AML-193 (cell line): ENCODE measurements at places on chromosomes 3 and 15.
A peak's percentile ranks its signal among the peaks of the same experiment; 100 is the strongest.

GRCh38 chr3:72816862-72817355, 31.3 kb downstream of the SHQ1 start:
- DNase-seq: no peak

DNA sequence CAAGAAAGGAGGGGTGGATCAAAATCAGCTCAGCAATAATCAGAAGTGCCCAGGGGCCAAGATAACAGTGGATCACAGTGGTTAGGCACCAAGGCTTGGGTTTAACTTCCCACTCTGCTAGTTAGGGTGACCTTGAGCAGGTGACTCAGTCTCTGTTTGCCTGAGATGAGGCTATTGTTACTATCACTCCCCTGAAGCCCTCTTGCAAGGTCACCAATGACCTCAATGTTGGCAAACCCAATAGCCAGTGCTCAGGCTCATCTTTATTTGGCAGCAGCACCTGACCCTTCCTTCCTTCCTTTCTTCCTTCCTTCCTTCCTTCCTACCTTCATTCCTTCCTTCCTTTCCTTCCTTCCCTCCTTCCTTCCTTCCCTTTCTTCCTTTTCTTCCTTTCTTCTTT, 102.4 kb upstream of the HACD2 start:
- no peak for DNase-seq

DNA sequence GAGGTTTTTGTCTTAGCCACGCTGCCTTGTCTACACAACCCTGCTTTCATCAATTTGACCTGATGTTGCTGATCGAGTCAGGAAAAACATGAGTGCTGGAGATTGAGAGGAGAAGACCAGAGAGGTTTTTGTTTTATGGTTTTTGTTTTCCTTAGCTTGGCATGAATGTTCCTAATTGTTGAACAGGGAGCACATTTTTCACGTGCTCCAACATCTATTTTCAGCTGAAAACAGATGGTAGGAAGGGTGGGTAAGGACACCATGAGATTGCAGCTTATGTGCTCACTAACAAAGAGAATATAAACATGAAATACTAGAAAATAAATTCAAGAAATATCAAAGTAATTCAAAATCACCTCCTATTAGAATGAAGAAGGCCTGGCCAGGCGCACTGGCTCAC, 79.9 kb upstream of the LMCD1 start:
- DNase-seq: no peak

DNA sequence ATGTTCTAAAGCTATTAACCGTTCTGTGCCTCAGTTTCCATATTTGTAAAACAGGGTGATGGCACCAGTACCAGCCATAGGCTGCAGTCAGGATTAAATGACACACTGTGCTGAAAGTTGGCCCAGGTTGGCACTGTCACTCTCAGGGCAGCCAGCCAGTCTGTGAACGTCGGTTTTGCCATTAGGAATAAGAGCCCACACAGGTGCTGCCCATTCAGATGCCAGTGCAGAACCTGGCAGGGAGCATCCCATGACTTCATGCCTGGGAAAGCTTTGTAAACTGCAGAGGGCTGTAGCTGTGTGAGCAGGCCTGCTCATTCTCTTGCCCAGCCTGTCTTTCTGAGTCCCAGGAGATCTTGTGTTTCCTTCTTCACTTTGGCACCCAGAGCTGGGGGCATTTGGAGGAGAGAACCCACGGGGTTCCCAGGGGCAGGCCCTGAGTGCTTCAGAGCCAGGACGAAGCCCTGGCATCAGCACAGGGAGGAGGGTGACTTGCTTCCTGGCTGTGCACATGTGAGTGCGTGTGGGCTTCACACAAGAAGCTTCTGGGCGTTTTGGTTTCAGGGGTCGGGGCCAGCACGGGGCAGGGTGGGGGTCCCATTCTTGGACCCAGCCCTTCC, 46.9 kb downstream of the ZNF710 start:
- no peak for DNase-seq

GRCh38 chr15:60102748-60103147, 98.6 kb downstream of the FOXB1 start:
- DNase-seq: no peak

DNA sequence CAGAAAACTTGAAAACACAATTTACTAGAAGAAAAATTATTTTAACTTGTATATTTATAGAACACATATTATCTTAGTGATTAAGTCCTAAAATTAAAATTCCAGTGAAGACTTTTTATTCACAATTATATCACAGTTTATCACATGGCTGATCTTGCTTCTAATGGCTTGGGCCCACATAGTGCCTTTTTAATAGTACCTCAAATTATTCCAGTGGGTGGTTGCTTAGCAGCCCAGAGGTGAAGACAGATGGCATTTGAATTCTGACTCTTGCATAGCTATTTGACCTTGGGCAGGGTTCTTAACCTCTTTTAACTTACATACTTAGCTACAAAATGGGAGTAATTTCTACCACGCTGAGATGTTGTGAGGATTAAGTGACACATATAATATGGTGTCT, 214.7 kb upstream of the SGO1 start:
- DNase-seq: no peak

DNA sequence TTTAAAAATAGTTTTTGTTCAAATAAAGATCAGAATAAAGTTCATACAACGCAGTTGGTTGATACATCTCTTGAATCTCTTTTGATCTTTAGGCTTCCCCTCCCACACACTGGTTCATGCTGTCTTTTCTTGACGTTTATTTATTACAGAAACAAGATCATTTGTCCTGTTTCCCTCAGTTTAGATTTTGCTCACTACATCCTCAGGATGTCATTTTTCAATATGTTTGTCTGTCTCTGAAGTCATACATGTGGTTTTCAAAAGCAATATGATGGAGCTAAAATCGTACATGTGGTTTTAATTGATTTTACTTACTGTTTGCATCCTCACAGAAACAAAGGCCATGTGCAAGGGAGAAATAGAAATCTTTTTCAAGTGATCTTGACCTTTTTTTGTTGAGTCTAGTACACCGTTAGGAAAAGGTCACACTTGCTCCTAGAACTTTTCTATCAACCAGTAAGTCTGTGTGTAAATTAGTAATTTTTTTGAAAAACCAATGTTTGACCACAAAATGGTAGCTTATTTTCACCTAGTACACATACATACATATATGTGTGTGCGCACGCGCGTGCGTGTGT, 63.7 kb upstream of the SENP5 start:
- DNase-seq: no peak

- no peak for DNase-seq
Observed at GRCh38 chr15:70088455-70088854, 9.3 kb downstream of the TLE3 start.

DNA sequence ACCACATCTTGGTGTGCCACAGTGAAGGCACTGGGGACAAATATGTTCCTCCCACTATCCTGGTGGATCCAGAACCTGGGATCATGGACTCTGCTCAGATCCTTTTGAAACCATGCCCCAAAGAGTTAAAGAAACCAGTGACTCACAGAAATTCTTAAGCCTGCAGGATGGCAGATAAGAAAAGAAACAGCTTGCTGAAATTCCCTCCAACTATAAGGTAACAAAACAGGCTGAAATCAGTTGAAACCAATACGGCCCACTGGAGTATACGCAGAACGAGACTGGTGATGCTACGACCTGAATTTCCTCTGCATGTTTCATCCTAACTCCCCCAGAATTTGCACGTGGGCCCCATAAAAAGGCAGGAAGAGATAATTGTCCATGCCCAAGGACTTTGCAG, 209.6 kb downstream of the TJP1 start:
- no peak for DNase-seq

GRCh38 chr3:155495387-155495786, 201.9 kb upstream of the STRIT1 start:
- DNase-seq: no peak

DNA sequence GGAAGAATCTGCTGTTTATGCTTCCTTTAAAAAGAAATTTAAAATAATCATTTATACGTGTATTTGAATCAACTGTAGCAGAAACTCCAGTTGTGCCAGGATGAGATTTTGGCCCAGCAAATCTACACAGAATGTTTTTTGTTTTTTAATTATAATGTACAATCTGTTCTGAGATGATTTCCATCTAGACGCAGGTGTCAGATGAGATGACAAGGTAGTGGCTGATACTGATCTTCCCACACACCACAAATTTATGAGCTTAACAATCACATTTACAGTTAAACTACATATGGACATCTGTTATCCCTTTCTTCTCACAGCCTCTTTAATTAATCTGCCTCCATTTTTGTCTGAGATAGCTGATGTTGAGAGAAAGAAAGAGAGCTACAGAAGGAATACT, 23.6 kb downstream of the DCLK3 start:
- no peak for DNase-seq

- DNase-seq: peak; percentile 57
Observed at GRCh38 chr3:17645074-17645698, 97.2 kb downstream of the TBC1D5 start.

- DNase-seq: no peak
Observed at GRCh38 chr3:59580499-59580898, 530.7 kb upstream of the CFAP20DC start.

- no peak for DNase-seq
Observed at GRCh38 chr3:45534632-45535031, 59.9 kb upstream of the LIMD1 start.

DNA sequence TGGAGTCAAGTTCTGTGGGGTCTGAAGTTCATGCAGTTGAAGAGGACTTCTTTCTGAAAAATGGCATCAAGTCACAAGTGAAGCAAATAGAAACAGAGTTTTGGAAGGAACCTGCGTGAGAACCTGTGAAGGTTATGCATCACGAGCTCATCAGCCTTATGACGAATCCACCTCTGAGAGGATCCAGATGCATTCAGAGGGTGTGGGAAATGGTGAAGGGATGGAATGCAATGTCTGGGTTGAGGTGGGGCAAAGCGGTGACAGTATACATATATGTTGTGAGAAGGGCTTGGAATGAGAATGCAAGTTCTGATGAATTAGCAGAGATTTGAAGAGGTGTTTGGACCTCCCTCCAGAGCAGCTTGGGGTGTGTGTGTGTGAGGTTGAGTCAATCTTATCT, 382.1 kb upstream of the TBL1XR1 start:
- DNase-seq: no peak

DNA sequence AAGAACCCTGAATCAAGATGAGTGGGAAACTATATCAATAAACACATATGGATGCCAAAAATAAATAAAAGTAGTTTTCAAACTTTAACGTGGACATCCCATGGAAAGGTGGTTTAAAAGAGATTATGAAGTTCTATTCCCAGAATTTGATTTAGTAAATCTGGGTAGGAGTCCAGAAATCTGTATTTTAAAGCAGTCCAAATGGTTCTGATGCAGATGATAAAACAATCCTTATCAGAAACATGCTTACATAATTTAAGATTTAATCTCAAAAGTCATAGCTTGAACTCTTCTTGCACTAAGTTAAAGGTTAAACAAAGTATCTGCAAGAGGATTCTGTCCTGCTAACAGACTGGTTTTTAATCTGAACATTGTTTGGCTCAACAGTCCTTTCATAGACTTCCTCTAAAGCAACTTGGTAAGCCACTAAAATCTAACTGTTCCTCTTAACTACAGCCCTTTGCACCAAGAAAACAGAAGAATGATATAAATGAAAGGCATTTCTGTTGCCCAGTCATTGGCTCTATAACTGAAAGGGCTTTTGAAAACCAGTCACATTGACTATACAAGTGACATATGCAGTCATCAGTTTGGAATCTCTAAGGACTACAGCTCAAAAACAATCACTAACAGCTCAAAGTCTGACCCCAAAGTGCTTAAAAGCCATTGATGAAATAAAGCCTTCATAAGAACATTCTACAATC, 23.4 kb upstream of the MAP4 start:
- peak; percentile 21 for DNase-seq

- no peak for DNase-seq
Observed at GRCh38 chr15:91318516-91318915, 218.5 kb downstream of the SV2B start.

- DNase-seq: no peak
Observed at GRCh38 chr15:89122505-89123180, 34.4 kb downstream of the ABHD2 start.

DNA sequence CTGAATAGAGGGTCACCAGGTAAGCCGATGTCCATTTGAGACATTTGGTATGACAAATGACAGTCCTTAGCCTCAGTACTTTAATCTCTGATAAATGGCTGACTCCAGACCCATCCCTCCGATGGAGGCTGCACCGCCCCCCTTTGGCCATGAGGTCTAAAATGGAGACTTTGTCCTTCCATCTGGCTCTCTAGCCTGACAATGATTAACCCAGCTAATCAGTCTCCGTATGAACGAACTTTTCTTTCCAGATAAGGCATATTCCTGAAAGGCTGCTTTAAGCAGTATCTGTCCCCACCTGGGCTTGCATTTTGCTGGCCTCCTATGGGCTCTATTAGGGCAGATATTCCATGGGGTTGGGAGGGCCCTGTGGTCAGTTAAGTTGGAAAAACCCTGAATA, 10.8 kb upstream of the MYZAP start:
- DNase-seq: no peak

GRCh38 chr3:143502081-143502480, 346.2 kb downstream of the SLC9A9 start:
- no peak for DNase-seq

- DNase-seq: no peak
Observed at GRCh38 chr3:120171134-120171873, 77.1 kb upstream of the GSK3B start.

GRCh38 chr3:56837196-56837955, 35.6 kb upstream of the ARHGEF3 start:
- DNase-seq: no peak

GRCh38 chr3:194046531-194046930, 89.4 kb upstream of the HES1 start:
- no peak for DNase-seq
